ENCODE measurements at places on chromosomes 4 and X.

DNA sequence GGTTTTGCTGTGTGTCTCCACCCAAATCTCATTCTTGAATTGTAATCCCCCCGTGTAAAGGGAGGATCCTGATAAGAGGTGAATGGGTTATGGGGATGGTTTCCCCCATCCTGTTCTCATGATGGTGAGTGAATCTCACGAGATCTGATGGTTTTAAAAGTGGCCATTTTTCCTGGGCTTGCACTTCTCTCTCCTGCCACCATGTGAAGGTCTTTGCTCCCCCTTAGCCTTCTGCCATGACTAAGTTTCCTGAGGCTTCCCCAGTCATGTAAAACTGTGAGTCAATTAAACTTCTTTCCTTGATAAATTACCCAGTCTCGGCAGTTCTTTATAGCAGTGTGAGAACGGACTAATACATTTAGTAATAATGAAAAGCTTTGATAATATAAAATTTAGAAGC is 46.9 kb downstream of the ANTXR2 start:
- DNase-seq: no peak

DNA sequence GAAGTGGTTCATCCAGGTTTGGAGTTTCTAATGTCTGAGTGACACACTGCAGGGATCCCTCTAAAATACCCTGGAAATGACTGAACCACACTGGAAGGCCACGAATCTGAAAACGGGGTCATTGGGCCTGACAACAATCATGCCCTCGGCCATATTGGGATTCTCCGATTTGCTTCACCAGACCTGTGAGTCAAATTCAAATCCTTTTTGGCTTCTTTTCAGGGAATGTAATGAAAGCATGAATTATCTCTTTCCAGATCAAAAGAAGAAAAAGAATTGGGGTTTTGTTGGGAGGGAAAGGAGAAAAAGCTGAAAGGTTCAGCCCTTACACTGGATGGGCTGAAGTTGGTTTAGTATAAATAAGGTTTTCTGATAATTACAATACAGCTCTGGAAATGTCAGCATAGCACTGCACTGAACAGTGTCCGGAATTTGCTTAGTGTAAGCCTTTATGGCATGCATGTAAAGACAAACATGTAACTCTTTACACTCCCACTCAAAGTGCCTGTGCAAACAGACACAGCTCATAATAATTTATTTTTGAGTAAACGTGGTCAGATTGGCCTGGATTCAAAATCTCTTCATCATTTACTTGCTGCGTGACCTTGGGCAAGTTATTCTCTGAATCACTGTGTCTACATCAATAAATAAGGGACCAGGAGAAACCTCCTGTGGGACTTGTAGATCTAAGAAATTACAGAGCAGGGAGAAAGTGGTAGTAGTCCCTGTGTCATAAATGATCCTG is 21.4 kb downstream of the CT47C1 start:
- no peak for DNase-seq

DNA sequence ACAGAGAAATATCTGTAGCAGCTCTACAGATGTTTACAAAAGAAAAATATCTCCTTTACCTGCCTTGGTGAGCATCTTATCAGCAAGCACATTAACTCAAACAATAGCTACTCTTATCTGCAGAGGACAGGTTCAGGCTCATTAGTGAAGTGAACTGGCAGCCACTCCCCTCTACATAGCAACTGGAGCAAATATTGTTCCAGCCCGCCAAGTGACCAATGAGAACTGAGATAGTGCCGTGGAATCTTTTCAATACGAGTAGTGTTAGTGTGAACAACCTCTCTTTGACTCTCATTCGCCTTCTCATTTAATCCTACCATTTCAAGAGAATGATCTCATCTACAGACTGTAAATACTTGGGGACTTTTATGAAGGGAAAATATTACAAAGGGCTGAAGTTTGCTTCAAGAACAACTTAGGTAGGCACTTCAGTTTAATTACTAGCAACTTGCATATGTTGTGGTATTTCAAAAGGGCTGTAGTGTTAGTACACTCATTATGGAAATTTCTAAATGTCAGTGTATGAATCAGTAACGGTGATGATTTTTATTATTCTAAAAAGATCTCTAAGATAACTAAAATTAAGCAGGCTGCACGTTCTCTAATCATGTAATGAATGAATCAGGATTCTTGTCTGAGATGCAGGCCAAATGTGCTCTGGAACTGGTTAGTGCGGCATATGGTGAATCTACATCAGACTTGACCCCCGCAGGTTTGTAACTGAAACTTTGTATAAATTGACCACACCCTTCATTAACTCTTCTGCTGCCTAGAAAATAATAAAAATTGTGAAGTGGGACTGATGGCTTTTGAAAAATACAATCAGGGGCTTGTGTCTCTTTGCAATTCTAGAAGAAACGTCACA is 72.4 kb downstream of the PALLD start:
- no peak for DNase-seq

DNA sequence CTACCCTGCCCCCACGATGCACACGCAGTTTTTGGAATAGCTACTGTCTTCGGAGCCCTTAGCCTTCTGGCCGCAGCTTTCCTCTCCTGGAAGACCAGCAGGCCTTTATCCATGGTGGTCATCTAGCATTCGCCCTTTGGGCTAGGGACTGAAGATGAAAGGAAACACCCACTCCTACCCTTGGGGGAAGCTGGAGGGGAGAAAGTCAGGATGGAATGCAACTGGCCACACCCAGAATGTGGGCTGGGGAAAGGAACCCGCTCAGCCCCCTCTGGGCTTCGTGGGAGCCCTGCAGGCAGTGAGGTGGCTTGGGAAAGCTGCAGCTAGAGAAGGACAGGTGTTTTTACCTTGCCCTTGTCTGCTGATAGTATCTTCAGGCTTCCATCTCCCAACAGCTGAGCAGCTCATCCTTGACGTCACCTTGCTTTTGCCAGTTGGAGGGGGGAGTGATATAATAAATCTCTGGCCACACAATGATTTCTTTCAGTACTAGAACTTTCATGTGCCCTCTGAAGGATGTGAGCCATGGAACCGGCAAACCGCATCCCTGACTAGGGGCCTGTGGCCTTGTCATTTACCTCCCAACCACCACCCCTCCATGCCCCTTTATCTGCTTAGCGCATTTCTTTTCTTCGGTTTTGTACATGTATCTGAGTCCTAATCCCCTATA is 59.0 kb downstream of the ELF4 start:
- no peak for DNase-seq

- DNase-seq: no peak
Observed at GRCh38 chr4:167622481-167623240, 388.4 kb upstream of the SPOCK3 start.

Data from activated naive CD8-positive, alpha-beta T cell treated with anti-CD3 and anti-CD28 coated beads, Interleukin-2, amount 50 U/mL, for 16 hours (primary cell).